ENCODE measurements at places on chromosomes 7 and 10. TPM values are rescaled to one million over a fixed set of nuclear protein-coding genes. Genes with fewer than 3 reads are reported as not detected.

The TRPV5 gene
- total RNA-seq, result not detected

The SFTPA2 gene
- not detected for total RNA-seq

DNA sequence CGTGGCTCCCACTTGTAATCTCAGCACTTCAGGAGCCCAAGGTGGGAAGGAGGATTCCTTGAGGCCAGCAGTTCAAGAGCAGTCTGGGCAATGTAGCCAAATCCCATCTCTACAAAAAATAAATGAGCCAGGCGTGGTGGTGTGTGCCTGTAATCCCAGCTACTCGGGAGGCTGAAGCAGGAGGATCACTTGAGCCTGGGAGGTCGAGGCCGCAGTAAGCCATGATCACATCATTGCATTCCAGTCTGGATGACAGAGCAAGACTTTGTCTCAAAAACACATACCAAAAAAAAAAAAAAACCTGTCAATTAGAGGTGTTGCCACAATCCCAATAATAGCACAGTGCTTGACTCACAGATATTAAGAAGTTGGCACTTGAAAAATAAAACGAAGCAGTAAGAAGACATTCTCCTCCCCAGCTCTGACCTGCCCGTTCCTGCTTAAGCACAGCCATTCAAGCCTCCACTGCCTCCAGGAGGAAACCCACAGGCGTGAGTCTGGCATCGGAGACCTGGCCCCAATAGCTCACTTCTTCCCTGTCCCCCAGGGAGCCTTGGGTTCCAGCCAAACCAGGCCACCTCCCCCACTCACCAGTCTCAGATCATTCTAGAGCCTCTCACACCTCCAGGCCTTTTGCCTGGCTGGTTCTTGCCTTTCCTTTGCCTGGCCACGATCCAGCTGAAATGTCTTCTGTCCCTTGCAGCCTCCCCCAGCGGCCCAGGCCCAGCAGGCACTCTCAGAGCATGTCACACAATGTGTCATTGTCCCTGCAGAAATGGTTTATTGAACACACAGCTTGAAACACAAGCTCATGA is 45.3 kb upstream of the GTF2I start:
- no peaks in the 10 kb centered on the region for H3K36me3 ChIP-seq
- DNase-seq, result no peak
- no peak overlapping the region for H3K4me3 ChIP-seq
- no peak overlapping the region for H3K27ac ChIP-seq
- no peaks in the 10 kb centered on the region for H3K4me1 ChIP-seq
- H3K27me3 ChIP-seq, result peaks cover 7% of the 10 kb centered on the region

DNA sequence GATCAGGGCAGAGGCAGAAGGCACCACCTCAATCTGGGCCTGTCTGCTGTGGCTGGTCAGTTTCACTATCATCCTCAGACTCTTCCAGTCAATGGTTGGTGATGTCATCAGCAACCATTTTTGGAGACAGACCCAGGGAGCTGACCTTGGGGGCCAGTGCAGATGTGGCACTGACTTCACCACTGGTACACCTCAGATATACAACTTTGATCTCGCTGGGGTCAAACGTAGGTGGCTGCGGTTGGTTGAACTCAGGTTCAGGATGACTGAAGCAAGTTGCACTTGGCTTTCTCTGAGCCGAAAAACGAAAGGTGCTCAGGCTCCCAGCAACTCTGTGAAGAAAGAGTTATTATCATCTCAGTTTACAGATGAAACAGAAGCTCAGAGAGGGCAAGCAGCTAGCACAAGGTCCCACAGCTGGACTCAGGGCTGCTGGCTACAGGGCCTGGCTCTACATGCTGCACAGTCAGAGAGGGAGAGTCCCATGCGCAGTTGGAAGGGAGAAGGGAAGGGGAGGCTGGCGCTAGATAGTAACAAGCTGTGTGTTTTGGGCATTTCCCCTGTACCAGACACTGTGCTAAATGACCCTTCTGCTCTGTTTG is 27.2 kb downstream of the ANKRD16 start:
- no peaks in the 10 kb centered on the region for H3K27me3 ChIP-seq
- H3K36me3 ChIP-seq, result no peaks in the 10 kb centered on the region
- H3K4me3 ChIP-seq, result no peak overlapping the region
- peaks cover 8% of the 10 kb centered on the region for H3K4me1 ChIP-seq
- H3K27ac ChIP-seq, result no peak overlapping the region

DNA sequence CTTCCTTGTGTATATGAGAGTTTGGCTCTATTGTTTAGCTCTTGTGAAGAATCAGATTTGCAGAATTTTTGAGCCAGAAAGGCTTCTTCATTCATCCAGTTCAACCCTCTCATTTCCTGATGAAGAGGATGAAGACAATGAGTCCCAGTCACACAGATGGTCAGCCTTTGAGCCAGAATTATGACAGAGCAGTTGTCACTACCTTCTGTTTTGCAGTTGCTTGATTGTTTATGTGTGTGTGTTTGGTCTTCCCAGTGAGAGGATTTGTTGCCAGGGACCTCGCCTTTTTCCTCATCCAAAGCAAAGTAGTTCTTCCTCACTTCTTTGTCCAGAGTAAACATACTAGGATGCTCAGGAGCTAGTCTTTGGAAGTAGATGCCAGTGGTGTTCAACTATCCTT is 15.6 kb downstream of the MDFIC start:
- H3K27me3 ChIP-seq, result no peaks in the 10 kb centered on the region
- no peak overlapping the region for H3K27ac ChIP-seq
- H3K4me1 ChIP-seq, result peaks cover 52% of the 10 kb centered on the region
- DNase-seq, result no peak
- H3K4me3 ChIP-seq, result no peak overlapping the region

- DNase-seq, result no peak
- no peaks in the 10 kb centered on the region for H3K4me1 ChIP-seq
- H3K27ac ChIP-seq, result no peak overlapping the region
- no peaks in the 10 kb centered on the region for H3K36me3 ChIP-seq
- H3K4me3 ChIP-seq, result no peak overlapping the region
Observed at GRCh38 chr7:140544388-140544826, 65.1 kb upstream of the MKRN1 start.

The OR2F1 gene
- not detected for total RNA-seq

The NFE2L3 gene
- 29.1 TPM for total RNA-seq

Data from natural killer cell treated with Interleukin-12 subunit alpha and Interleukin-12 subunit beta and Interleukin-15 and Interleukin-18, amount 100 ng/mL, for 72 hours (primary cell).